Mesenteric fat pad (tissue), 1 donor: ENCODE measurements at places on chromosomes 16 and 17.
A peak's percentile ranks its signal among the peaks of the same experiment; 100 is the strongest.

GRCh38 chr16:87936375-87937230, at the start of gene CA5A:
Gene CA5A (minus strand): TSS chr16:87936529. CDS start chr16:87936450, 79 bp downstream.
- no peak for DNase-seq

GRCh38 chr16:70650216-70650615, 3.9 kb downstream of the IL34 start:
- peak; percentile 82 for DNase-seq

- DNase-seq = no peak
Measured at GRCh38 chr16:1155353-1156054, 2.6 kb downstream of the CACNA1H start.

- DNase-seq = no peak
Measured at GRCh38 chr16:986411-986810, 4.8 kb downstream of the SOX8 start.
